NCI-H1092 treated with DMSO at 0.1 percent for 48 hours (cell line): ENCODE measurements at places on chromosomes 11 and 22.

DNA sequence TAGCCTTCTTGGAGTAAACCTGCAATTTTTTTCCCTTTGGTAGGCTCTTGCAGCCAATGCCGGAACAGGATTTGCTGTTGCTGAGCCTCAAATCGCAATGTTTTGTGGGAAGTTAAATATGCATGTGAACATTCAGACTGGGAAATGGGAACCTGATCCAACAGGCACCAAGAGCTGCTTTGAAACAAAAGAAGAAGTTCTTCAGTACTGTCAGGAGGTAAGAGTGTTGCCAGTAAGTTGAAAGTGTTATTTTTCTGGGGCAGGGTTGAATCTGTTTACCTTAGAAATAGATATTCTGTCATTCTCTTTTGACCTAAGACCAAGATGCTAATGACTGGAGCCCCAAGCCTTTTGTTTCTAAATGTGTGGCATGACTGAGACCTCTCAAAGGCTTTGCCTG is 39.7 kb downstream of the APLP2 start:
- no peak for DNase-seq

- DNase-seq = no peak
These were observed 183.8 kb upstream of the NTM start for GRCh38 chr11:131186629-131187101.

DNA sequence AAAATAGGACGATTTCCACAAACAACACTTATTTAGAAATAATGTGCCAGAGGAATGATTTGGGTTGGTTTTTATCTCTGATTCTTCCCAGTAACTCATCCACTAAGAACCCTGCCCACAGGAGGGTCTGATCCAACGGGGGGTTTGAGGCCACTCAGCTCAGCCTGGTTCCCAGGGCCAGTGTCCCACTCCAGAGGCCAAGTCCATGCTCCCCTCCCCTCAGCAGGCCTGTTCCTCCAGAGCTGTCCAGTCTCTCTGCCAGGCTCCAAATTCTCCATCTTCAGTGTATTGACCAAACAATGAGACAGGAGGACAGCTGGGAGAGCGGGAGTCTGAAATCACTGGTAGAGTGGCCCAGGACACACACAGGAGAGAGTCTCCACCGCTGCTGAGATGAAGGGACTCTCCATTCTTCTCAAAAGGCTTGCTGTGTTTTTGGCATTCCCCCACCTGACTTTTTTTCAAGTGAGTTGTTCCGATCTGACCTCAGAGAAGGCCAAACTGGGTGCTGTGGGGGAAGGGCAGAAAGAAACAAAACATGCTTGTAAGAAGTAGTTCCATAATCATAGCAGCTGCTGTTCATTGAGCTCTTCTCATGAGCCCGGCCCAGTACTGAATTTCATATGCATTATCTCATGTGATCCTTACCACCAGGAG is 17.6 kb upstream of the SCN2B start:
- DNase-seq = no peak

GRCh38 chr11:48124880-48125279 is 91.7 kb upstream of the OR4B1 start:
- no peak for DNase-seq

DNA sequence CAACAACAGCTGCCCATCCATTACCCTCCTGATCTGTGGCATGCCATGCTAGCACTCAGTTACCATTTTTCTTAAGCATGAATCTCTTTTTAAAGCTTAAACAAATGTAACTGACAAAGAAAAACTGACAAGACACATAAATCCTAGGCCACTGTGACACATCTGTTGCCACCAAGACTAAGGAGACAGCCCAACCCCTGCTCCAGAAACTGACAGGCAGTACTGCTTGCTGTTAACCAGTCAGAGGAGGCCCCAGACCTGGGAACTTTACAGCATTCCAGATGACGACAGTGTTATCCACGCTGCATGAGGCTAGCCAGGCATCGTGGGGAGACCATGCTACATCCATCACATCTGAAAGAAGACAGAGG is 33.8 kb downstream of the HIRA start:
- no peak for DNase-seq
